ENCODE measurements at places on chromosomes 6 and 20. TPM values are rescaled to one million over a fixed set of nuclear protein-coding genes. Genes with fewer than 3 reads are reported as not detected.

GRCh38 chr6:128855581-128856085, 27.3 kb upstream of the LAMA2 start:
- no peak for DNase-seq
- H3K36me3 ChIP-seq, result no peaks in the 10 kb centered on the region
- H3K27me3 ChIP-seq, result no peaks in the 10 kb centered on the region

Gene MDC1
- 65.6 TPM for total RNA-seq

DNA sequence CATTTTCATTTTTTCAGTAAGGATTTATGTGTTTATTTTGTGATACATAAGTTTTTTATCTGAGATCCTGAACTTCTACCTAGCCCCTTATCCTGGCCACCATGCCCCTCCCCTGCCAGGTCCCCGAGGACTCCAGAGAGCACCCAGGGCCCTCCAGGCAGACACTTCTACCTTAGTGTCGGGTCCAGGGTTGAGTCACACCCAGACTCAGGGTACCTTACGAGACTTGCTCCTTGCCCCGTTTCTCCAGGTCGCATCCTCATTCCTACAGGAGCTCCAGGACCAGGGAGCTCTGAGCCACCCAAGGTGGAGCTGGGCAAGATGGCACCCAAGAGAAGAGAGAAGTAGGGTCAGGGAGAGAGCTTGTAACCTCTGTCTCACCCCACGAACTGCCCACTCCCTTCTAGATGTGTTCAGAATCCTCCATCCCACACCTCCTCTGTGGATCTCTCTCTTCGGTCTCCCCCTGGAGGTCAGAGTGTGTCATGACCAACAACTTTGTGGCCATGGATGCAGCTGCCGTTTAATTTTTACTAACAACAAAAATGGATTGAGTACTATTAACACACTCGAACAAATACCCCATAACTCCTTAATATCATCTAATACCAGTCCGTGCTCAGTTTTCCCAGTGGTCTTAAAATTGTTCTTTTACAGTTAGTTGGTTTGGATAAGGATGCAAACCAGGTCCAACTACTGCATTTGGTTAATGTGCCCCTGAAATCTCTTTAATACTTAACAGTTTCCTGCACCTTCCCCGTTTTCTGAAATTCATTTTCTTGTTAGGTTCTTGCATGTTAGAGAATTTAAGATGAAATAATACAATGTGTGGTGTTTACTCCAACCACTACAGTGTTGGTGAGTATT, 130.6 kb upstream of the INSM1 start:
- H3K4me1 ChIP-seq, result no peaks in the 10 kb centered on the region
- H3K27me3 ChIP-seq, result peaks cover 4% of the 10 kb centered on the region
- H3K36me3 ChIP-seq, result no peaks in the 10 kb centered on the region
- no peak for DNase-seq

Gene C20orf141
- total RNA-seq, result not detected

Gene ZBP1
- total RNA-seq, result 17.8 TPM

GRCh38 chr6:13767121-13767808, 47.1 kb downstream of the MCUR1 start:
- no peaks in the 10 kb centered on the region for H3K36me3 ChIP-seq
- peaks cover 45% of the 10 kb centered on the region for H3K4me1 ChIP-seq
- DNase-seq, result no peak
- H3K4me3 ChIP-seq, result peak overlapping the region; percentile 81

DNA sequence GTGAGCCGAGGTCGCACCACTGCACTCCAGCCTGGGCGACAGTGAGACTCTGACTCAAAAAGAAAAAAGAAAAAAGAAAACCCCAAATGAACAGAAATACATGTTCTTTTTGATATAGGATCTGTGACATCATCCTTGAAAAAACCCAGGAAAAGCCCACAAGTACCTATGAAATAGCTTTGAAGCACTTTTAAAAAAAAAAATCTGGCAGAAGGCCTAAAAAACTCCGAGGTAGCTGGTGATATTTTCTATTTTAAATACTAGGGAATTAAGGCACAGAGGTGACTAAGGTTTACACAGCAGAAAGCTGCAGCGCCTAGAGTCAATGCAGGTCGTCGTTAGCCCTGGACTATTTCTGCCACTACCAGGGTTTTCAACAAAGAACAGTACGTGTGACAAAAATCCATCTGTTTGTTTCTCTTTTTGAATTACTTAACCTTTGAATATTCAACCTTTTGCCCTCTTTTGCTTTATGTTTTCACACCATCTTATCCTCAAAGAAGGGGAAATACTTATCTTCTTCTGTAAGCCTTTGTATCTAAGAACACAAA, 39.4 kb upstream of the EEF1A1 start:
- no peaks in the 10 kb centered on the region for H3K27me3 ChIP-seq
- H3K4me3 ChIP-seq, result no peak overlapping the region
- H3K36me3 ChIP-seq, result no peaks in the 10 kb centered on the region
- H3K4me1 ChIP-seq, result peaks cover 13% of the 10 kb centered on the region
- peak overlapping the region; percentile 38 for H3K27ac ChIP-seq
- no peak for DNase-seq

- peaks cover 5% of the 10 kb centered on the region for H3K27me3 ChIP-seq
- peaks cover 3% of the 10 kb centered on the region for H3K36me3 ChIP-seq
- H3K4me1 ChIP-seq, result no peaks in the 10 kb centered on the region
- no peak for DNase-seq
- no peak overlapping the region for H3K27ac ChIP-seq
Measured at GRCh38 chr6:166477647-166478365, 95.1 kb upstream of the MPC1 start.

GRCh38 chr6:27667657-27668441, 194.9 kb upstream of the ZNF184 start:
- peaks cover 2% of the 10 kb centered on the region for H3K36me3 ChIP-seq
- peaks cover 24% of the 10 kb centered on the region for H3K4me1 ChIP-seq
- peak overlapping the region; percentile 53 for H3K27ac ChIP-seq
- no peak for DNase-seq

- H3K4me3 ChIP-seq, result no peak overlapping the region
- no peak overlapping the region for H3K27ac ChIP-seq
- no peak for DNase-seq
- H3K27me3 ChIP-seq, result peaks cover 2% of the 10 kb centered on the region
Measured at GRCh38 chr20:33945391-33946081, 48.2 kb upstream of the RALY start.

Gene FBXO9
- 62.1 TPM for total RNA-seq

- DNase-seq, result no peak
- no peak overlapping the region for H3K27ac ChIP-seq
- no peaks in the 10 kb centered on the region for H3K36me3 ChIP-seq
- no peaks in the 10 kb centered on the region for H3K4me1 ChIP-seq
- no peaks in the 10 kb centered on the region for H3K27me3 ChIP-seq
Measured at GRCh38 chr6:68226460-68226859, 408.6 kb upstream of the ADGRB3 start.

- DNase-seq, result no peak
- H3K4me1 ChIP-seq, result no peaks in the 10 kb centered on the region
- H3K36me3 ChIP-seq, result no peaks in the 10 kb centered on the region
- H3K4me3 ChIP-seq, result no peak overlapping the region
- H3K27ac ChIP-seq, result no peak overlapping the region
- H3K27me3 ChIP-seq, result peaks cover 40% of the 10 kb centered on the region
Measured at GRCh38 chr20:46051556-46052308, 22.7 kb downstream of the SLC12A5 start.

Gene MLN
- total RNA-seq, result not detected

DNA sequence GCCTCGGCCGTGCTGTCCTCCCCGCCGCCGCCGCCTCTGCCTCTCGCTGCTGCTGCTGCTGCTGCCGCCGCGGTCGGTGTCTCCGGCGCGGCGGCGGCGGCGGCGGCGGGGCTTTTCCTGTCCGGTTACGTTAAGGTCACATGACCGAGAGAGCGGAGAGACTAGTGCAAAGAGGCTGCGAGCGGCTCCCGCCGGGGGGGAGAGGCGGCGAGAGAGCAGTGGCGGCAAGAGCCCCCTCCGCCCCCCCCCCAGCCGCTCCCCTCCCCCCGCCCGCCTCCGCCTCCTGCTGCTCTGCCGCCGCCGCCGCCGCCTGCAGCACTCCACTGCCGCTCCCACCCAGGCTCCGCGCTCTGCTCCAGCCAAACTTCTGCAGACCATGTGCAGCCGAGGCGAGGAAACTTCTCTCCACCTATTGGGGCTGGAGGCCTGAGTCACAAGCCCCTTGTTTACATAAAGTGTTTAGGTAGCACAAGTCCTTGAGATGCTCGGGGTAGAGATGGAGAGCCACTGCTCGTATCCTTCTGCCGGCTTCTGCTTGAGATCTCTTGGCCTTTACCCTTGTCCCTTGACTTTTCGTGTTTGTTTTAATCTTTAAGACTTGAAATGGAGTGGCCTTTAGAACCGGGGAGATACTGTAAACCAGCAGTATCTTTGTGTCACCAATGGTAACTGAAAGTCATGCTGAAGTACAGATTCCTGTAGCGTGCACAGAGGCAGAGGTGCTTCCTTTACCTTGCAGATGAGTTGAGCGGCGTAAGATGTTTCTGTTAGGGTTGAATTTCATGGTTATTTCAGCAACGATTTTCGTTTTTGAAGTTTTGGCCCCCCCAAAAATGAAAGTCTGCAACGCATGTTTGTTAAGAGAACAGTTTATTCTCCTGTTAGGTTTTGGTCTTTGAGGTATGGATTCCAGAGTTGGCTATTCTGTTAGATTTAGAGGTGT, at the start of gene ZBTB2:
Gene ZBTB2, minus strand, starts transcription at position 89 of the 943 bp plus-strand sequence. CDS start 17,922 bp downstream, outside the sequence.
- peak within 1 kb of the TSS; percentile 91 for H3K4me3 ChIP-seq
- no peak for DNase-seq
- H3K27ac ChIP-seq, result peak within 1 kb of the TSS; percentile 96
- H3K27me3 ChIP-seq, result no peaks in the 10 kb centered on the region
- peaks cover 62% of the 10 kb centered on the region for H3K4me1 ChIP-seq
- H3K36me3 ChIP-seq, result peaks cover 9% of the 10 kb centered on the region

Gene PGC
- total RNA-seq, result not detected

- H3K4me3 ChIP-seq, result no peak overlapping the region
- H3K27me3 ChIP-seq, result no peaks in the 10 kb centered on the region
- H3K27ac ChIP-seq, result no peak overlapping the region
- DNase-seq, result no peak
- peaks cover 4% of the 10 kb centered on the region for H3K4me1 ChIP-seq
- H3K36me3 ChIP-seq, result peaks cover 71% of the 10 kb centered on the region
Measured at GRCh38 chr6:25112322-25112773, 166.8 kb upstream of the CARMIL1 start.

GRCh38 chr6:97293198-97293696, 10.2 kb upstream of the MMS22L start:
- no peak for DNase-seq
- H3K4me1 ChIP-seq, result no peaks in the 10 kb centered on the region
- no peaks in the 10 kb centered on the region for H3K36me3 ChIP-seq
- H3K27ac ChIP-seq, result no peak overlapping the region
- no peak overlapping the region for H3K4me3 ChIP-seq
- H3K27me3 ChIP-seq, result peaks cover 26% of the 10 kb centered on the region

DNA sequence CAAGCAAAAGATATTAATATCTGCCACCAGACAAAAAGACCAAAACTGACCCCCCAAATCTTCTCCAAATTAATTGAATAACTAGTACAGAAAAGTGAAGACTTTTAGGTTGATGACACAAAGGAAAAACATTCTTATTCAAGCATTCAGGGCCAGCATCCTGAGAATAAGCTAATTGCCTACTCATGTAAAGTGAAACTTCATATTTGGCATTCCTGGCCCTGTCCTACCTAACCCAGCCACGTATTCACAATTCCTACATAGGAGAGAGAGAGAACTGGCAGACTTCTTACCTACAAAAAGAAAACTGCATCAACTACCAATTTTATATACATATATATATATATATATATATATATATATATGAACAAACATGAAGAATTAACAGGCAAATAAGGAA, 4.9 kb upstream of the ASCC3 start:
- no peak overlapping the region for H3K4me3 ChIP-seq
- no peak for DNase-seq
- H3K27ac ChIP-seq, result no peak overlapping the region

DNA sequence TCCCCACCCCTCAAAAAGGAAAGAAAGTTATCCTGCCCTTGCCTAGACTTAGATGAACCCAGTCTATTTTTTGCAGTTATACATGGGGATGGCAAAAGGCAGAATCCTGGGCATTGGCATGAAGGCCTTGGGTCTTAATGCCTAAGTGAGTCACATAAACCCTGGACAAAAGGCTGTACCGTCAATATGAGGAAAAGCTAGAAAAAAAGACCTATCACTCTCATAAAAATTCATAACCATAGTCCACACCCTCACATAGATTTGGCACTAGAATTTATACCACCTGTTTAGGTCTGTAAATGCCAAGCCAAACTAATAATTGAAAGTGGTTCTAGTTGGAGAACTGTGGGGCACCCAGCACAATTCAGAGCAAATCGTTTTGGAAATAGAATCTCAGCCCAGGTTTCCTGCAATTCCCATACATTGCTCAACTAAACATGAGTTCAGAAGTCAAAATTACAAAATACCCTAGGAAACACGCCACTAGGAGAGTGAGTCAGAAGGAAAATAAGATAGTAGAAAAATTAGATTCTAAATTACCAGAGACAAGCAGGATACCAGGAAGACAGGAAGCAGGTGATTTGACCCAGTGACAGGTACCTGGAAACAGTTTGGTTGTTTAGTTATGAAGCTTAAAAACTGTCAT, 70.4 kb upstream of the FUCA2 start:
- DNase-seq, result no peak
- no peak overlapping the region for H3K27ac ChIP-seq
- H3K4me3 ChIP-seq, result no peak overlapping the region
- no peaks in the 10 kb centered on the region for H3K27me3 ChIP-seq
- H3K36me3 ChIP-seq, result no peaks in the 10 kb centered on the region

Gene ADGRB3
- not detected for total RNA-seq
